NCI-H1417 treated with DMSO at 0.1 percent for 48 hours (cell line): ENCODE measurements at places on chromosomes 7 and 10.

GRCh38 chr10:89373916-89374711 is 3.7 kb upstream of the IFIT1B start:
- DNase-seq, result no peak

DNA sequence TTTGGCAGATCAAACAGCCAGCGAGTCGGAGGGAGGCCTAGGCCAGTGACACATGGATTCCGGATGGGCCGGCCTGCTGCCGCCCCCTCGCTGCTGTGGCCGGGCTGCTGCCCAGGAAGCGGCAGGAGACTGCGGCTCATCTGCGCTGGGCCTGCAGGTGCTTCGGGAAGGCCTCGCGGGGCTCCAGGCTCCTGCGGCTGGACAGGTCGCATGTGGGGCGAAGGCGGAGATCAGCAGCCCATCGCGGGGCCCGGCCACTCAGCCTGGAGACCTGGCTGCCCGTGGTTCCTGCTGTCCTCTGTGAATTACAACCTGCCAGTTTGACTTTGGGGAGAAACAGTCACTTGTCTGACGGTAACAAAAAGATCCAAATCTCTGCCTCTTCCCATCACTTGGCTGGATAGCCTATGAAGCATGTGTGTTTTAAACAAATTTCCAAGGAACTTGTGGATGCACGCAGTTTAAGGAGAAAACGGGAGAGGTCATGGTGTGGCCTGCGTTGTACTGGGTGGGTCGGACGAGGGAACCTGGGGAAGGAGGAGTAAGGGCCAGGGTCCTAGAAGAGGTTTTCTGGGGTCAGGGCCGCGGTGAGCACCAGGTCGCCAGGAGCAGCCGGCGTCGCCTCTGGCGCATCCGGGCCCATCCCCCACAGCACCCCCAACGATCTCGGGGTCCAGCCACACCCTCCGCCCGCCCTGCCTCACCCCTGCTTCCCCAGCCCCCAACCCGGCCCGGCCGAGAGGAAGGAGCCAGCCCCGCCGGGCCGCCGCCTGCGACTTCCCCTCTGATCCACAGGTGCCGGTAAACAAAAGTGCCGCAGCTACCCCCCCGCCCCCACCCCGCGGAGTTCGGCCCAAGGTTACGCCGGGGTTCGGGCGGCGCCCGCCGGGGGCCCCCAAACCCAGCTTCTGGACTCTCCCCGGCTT is 1.6 kb downstream of the SPOCK2 start:
- no peak for DNase-seq

GRCh38 chr7:25860275-25861163 is 291.5 kb upstream of the NFE2L3 start:
- DNase-seq, result no peak

GRCh38 chr7:134593530-134594392 is 44.9 kb downstream of the AKR1B15 start:
- DNase-seq, result no peak

DNA sequence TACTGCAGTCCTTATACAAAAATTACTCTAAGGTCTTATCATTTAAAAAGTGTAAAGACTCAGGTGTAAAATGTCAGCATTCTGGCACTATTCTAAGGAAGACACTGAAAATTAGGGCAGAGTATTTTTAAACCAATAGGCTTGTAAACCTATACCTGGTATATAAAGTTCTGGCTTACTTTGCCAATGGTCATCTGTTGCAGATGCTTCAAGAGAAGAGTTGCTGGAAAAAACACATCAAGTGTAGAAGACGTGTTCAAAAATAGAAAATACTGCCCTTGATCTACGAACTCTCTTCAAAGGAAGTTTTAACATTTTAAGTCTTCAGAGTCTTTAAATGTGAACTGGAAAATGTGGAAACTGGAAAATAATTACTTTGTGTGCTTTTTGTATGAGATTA is 23.9 kb downstream of the NT5C3A start:
- DNase-seq, result no peak

GRCh38 chr7:7135074-7135473 is 47.3 kb upstream of the C1GALT1 start:
- no peak for DNase-seq

- no peak for DNase-seq
Measured at GRCh38 chr10:89224739-89225443, 17.8 kb upstream of the CH25H start.

DNA sequence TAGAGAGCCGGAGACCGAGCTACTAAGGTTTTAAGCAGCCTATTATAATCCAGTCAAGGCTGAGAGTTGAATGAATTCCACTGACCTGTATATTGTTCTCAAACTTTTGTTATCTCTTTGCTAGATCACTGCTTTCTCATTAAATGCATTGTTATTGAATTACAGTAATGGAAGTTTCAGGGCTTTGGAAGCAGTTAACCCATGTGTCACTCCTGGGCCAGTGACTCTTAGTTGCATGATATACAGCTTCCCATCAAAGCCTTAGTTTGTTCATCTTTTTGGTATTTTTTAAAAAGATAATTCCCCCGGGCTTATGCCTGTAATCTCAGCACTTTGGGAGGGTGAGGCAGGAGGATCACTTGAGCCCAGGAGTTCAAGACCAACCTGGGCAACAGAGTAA is 55.4 kb upstream of the KIAA1217 start:
- no peak for DNase-seq

GRCh38 chr10:70589762-70590654 is 12.5 kb downstream of the PRF1 start:
- DNase-seq, result no peak

- no peak for DNase-seq
Measured at GRCh38 chr10:110407301-110408170, 90.2 kb upstream of the DUSP5 start.

DNA sequence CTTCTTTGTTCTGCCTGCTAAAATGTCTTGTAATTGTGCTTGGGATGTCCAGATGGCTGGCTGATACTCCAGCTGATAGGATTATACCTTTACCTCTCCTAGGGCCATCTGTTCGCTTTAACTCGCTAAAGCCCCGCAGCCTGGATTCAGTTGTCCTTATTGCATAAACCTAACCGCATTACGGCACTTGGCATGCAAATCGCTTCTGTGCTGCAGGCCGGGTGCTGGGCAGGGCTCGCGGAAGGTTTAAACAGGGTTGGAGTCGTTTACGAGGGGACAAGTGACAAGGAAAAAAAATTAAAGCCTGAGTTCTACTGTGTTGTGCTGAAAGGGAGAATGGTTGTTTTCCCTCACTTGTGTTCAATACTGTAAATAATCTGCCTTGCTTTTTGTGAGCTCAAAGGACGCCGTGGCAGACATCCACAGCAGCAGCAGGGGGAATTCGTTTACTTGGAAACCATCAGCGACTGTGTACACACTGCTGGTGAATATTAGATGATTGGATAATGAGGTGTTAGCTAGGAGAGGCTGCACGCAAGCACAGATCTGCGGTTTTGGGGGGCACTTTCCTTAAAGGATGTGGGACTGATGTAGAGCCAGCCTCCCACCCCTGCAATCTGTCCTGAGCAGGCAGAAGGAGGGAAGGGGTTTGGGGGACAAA is 93.0 kb downstream of the EBF3 start:
- no peak for DNase-seq

- no peak for DNase-seq
Measured at GRCh38 chr10:70354556-70354955, 27.9 kb downstream of the LRRC20 start.

DNA sequence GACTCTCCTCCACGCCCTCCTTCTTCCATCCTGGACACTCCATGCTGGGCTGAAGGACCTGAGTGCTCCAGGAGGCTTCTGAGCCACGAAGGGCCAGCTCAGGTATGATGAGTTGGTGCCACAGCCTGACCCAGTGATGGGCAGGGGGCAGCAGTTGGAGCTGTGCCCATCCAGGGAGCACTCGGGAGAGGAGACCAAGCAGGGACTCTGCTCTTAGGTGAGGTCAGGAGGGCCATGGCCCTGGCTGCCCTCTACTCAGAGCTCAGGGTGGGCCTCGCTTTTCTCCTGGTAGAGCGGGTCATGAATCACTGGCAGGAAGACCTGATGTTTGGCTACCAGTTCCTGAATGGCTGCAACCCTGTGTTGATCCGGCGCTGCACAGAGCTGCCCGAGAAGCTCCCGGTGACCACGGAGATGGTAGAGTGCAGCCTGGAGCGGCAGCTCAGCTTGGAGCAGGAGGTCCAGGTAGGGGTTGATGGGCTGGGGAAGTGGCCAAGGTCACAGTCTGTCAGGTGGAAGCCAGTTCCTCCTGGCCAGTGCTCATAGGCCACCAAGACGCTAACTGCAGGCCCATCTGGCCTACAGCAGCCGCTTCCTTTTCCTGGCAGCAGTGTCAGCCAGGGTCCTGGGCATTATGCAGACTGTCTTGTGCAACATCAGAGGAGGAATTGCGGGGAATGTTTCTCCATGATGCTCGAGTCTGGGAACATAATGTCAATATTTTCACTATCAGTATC is 50.8 kb downstream of the ALOX5 start:
- no peak for DNase-seq

- DNase-seq, result no peak
Measured at GRCh38 chr10:62430881-62431280, 56.7 kb downstream of the ZNF365 start.

DNA sequence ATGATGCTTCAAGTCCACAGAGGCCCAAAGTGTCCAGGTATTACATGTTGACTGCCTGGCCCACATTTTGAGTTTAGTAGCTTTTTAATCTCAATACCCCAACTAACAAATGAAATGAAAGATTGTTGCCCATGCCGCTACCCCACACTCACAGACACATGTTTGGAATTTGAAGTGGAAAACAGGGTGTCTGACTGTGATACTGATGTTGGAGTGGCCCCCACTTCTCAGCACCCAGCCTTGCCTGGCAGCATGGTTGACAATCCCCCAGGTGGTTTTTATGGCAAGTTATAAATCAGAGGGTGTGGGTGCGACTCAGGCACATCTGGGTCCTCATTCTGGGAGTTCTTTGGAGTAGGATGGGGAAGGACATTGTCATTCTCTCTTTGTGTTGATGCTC is 314.7 kb upstream of the ZNF32 start:
- DNase-seq, result no peak

GRCh38 chr7:157684157-157684908 is 347.5 kb downstream of the DNAJB6 start:
- no peak for DNase-seq

DNA sequence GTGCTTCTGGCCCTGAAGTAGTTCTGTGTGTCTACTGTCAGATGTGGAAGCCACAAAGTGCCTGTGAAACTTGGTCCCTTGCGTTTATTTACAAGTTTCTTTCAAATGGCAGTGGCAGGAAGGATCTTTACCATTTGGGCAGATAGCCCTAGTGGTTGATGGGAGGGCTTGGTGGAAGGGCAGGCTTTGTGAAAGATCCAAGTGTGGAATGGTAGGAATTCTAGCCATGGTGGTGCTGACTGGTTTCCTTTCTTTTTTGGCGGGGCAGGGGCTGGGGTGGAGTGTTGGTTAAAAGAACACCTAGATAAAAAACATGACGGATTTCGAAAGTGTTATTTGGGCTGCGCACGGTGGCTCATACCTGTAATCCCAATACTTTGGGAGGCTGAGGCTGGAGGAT is 27.0 kb downstream of the AUTS2 start:
- no peak for DNase-seq

DNA sequence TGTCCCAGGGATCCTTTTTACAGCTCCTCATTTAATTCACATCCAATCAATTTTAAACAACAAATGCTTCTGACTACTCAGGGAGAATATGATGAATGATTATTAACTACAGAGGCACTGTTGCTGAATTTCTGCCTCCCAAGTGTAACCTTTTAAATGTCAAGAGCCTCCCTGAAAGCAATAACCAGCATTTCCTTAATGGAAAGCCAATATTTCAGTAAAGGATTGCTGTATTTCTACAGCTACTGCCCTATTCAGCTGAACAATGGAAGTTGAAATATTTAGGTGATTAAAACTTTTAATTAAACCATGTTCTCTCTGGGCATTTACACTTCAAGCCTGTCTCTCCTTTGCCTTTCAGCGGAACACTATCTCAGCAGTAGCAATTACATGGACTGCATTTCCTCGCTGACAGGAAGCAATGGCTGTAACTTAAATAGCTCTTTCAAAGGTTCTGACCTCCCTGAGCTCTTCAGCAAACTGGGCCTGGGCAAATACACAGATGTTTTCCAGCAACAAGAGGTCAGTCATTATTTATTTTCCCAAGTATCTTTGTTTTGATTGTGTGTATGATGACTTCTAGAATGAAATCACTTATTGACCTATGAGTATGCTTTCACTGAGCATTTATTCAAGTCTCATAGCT is 304.7 kb downstream of the BICC1 start:
- no peak for DNase-seq

DNA sequence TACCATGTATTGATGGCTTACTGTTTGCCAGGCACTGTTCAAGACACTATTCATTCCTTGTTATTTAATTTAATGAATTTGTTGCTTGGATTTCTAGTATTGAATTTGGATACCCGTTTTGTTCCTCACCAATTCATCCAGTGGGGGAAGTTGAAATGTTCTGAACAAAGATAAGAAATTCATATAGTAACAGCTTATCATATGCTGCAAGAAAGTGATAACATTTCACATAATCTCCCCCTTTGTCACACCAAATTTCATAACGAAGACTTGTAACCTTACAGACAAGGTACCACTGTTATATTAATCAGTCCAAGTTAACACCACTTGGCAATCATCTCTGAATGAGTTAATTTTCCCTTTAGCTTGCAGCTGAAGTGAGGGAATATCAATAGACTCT is 42.1 kb downstream of the SCIN start:
- no peak for DNase-seq

DNA sequence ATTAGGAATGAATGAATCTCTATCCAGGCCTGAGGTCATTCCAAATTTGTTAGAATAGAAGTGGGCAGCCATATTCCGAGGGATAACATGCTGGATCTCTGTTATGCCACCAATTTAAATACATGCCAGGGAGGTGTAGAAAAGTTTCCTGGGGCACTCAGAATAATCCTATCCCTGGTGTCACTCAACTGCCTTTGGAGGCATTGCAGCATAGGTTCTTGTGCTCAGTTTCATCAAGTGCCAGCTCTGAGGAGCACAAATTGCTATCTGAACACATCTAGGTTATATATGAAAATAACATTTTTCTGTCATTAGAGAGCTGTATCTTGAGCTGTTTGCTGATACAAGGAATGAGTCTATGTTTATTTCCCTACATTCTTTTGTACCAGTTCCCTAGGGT is 197.3 kb downstream of the CSTF2T start:
- no peak for DNase-seq

- DNase-seq, result no peak
Measured at GRCh38 chr10:48390933-48391845, 84.7 kb downstream of the MAPK8 start.

GRCh38 chr10:31720546-31720945 is 208.1 kb downstream of the ARHGAP12 start:
- no peak for DNase-seq

DNA sequence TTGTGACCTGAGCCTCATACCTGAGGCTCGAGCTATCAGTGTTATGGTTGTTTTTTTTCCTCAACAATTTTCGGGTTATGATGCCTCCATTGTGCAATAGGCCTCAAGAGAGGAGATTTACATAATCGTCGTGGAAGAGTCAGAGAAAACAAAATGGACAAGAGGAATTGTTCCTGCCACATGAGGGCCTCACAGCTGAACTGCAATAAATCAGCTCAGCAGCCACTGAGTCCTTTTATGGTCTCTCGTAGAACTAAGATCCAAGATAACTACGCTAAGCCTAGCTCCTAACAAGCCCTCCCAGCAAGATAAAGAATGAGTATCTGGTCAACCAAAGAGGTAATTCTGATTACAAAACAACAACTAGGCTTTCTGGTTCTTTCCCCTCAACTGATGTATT is 336.8 kb downstream of the WDR11 start:
- no peak for DNase-seq
